ENCODE measurements at places on chromosomes 7 and 10.

- DNase-seq: no peak
These were observed 174.8 kb upstream of the CDCA7L start for GRCh38 chr7:22120391-22121053.

- no peak for DNase-seq
These were observed 506.2 kb downstream of the GALNT17 start for GRCh38 chr7:71638108-71638507.

- no peak for DNase-seq
These were observed 315.2 kb downstream of the GATA3 start for GRCh38 chr10:8369666-8370065.

DNA sequence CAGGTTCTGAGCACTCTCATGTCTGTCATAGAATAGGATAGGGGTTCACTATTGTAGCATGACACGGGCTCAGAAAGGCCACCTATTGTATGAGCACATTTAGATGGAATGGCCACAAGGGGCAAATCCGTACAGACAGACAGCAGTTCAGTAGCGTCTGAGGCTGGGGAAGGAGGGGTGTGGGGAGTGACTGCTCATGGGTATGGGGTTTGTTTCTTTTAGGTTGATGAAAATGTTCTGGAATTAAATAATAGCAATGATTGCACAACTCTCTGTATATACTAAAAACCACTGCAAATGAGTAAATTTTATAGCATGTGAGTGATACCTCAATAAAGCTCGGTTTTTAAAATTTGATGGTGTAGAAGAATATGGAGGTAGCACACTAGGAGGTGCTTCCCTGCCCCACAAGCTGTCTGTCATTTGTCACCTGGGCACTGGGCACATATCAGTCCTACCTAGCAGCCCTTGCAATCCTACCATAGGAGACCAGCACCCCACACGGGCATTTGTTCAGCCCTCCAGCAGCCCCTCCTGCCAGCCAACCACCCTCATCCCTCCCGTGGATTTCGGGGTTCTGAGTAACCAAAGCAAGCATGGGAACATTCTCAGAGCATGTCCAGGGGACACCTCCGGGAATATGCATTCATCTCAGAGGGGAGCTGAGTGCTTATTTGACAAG lies 35.2 kb downstream of the KCNMA1 start:
- no peak for DNase-seq

DNA sequence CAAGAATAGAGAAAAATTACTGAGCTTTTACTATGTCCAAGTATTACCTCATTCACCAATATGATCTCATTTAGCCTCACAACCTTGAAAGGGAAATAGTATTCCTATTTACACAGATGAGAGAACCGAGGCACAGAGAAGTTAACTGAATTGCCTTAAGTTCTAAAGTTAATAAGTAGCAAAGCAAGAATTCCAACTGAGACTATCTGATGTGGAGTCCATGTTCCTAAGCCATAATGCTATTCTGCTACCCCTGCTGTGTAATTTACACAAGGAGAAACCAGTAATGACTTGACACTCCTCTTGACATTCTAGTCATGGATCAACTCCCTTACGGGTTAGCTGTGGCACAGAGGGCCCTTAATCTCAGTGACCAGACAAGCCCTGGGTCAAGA lies 60.7 kb downstream of the ABCB4 start:
- DNase-seq: no peak

- DNase-seq: no peak
These were observed 75.8 kb downstream of the CDCA7L start for GRCh38 chr7:21869785-21870402.

DNA sequence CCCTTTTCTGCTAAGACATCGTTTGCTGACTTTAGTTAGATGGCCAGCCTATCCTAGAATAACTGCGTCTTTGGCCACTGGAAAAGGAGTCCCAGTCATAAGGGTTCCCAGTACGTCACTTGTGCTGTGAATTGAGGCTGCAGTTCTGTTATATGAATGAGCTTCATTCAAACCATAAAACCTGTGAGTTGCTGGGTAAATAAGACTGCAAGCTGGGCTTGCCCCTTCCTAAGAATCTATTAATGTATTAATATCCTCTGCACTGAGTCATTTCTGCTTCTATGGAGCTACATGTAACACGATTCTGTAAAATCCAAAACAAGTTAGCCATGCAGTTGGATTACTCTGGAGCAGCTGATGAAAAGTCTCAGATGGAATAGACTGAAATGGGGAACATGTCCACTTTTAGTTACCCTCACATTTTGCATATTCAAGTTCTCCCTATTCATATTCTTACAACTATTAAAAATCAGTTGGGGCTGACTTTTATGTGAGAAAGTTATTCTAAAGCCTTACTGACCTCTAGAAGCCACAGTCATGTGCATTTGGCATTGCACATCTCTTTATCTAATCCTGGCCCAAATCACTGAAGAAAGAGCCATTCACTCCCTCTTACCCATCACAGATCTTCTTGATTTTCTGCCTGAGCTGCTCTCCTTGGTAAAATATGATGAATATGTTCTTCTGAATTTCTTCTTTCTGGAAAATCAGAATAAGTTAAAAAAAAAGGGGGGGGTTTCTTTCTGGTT lies 41.8 kb upstream of the TMEM213 start:
- DNase-seq: no peak

DNA sequence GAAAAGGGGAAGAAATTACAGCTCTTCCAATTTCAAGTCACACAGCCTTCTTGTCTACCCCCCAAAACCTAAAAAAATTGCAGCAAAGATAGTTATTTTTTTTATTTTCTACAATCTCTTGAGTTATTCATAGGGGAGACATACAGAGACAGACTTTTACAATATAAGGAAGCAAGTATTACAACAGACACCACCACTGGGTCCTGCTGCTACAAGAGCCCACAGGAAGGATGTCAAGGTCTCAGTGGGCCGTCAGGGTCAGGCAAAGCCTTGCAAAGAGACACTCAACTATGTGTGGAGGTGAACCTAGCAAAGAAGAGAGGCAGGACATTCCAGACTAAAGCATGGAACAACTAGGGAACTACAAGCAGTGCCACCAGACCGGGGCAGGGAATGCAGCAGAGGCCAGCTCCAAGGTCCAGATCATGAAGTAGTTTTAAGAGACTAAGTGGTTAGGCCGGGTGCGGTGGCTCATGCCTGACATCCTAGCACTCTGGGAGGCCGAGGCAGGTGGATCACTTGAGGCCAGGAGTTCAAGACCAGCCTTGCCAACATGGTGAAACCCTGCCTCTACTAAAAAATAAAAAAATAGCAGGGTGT lies 28.2 kb upstream of the ZCCHC24 start:
- no peak for DNase-seq

Data from dorsolateral prefrontal cortex (tissue), 122 donors.